ENCODE measurements at places on chromosomes 12 and 14. TPM values are rescaled to one million over a fixed set of nuclear protein-coding genes. Genes with fewer than 3 reads are reported as not detected.

GRCh38 chr12:26122061-26122680, 2.7 kb downstream of the BHLHE41 start:
- peak; percentile 60 for DNase-seq

GRCh38 chr14:24837280-24838046, 203.5 kb upstream of the GZMB start:
- no peak for DNase-seq

GRCh38 chr12:694734-695503, 31.7 kb upstream of the NINJ2 start:
- no peak for DNase-seq

DNA sequence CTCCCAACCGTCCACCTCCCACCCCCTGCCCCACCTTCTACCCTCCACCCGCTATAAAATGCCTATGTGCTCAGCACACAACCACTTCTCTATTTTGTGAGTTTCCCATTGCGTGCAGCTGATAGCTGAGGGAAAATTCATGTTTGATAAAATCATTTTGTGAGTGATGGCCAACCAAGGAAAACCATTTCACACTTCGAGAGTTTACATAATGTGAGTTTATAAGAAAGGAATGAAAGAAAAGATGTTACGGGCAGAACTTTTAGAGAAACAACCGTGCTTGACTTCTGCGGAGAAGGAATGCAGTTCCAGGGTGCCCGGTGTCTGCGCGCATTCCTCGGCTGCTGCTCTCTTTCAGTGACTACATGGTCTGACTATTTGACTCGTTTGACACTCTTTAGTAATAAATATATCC, 140.9 kb downstream of the EFCAB11 start:
- no peak for DNase-seq

DNA sequence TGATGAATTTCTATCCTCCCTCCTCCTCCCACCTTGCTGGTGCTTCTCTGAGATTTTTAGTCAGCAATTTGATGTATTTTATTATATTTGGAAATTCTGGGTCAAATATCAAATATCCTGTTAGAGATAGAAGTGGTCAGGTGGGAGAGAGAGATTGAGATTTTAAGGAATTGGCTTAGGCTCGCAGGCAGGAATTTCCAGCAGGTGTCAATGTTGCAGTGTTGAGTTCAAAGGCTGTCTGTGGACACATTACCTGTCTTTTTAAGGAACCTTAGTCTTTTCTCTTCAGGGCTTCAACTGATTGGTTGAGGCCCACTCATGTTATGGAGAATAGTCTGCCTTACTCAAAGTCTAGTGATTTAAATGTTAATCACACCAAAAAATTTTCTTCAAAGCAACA, 457.3 kb downstream of the FLRT2 start:
- DNase-seq: no peak

DNA sequence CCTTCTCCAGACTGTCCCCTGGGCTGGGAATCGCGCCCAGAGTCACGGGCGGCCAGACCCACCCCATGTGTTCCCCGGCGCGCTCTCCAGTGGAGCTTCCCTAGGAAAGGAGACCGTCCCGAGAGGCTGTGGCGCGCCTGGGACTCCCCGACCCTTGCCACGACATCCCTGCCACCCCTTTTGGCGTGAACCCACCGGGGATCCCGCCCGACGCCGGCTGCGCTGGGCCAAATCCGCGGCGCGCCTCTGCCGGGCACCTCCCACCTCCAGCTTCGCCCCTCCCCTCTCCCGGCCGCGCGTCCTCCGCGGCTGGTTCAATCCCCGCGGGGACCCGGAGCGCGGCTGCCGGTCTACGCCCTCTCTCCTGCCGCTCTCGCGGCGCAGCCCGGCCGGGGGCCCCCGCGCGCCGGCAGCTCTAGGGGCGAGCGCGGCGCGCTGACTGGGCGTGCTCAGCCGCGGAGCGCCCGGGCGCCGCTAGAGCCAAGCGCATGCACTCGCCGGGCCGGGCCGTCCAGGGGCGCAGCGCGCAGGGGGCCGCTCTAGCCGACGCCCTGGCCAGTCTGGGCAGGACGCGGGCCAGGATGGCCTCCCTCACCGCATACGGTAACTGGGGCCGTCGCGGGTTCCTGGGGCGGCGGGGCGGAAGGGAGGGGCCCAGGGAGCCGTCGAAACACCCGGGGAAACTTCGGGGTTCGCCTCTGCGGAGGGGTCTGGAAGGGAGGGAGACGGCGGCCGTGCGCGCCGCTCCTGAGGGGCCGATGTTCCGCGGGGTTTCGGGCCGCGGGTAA, 77.4 kb upstream of the ANO4 start:
- DNase-seq: no peak

DNA sequence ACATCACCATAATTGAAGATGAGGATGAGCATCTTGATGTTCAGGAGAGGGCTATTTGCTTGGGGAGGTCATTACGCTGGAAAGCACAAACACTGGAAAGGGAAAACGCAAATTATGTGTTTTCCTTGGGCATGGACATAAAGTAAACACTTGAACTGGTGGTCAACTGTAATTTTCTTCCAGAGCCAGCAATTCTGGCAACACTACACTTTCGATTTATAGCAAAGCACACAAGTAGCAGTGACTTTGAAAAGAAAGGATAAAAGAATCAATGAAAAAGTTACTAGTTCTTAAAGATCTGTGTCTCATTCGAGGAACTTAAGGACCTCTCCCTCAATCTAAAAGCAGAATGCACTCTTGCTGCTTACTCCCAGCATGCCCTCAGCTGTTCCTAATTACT, 2.2 kb downstream of the CLEC14A start:
- no peak for DNase-seq

DNA sequence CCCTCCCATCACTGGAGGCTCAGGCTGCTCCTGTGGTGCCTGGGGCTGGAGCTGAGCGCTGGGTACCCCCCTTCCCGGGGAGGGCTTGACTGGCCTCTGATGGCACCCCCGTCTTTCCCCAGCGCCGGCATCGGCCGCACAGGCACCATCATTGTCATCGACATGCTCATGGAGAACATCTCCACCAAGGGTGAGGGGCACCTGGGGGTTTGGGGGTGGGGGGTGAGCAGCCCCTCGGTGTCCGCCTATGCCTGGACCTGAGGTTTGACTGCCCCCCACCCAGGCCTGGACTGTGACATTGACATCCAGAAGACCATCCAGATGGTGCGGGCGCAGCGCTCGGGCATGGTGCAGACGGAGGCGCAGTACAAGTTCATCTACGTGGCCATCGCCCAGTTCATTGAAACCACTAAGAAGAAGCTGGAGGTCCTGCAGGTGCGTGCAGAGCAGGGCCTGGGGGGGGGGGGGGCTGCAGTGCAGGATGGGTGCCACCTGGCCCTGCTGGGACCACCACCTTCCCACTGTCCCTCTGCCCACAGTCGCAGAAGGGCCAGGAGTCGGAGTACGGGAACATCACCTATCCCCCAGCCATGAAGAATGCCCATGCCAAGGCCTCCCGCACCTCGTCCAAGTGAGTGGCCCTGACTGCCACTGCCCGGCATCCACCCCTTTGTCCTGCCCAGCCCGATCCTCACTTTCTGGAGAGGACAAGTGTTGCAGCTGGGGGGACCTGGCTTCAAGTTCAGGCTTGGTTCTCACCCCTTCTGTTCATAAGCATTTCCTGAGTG, 8.8 kb downstream of the PTPN6 start:
- no peak for DNase-seq

GRCh38 chr12:108004319-108004718, 124.8 kb upstream of the WSCD2 start:
- DNase-seq: no peak

GRCh38 chr14:61252369-61253063, 28.6 kb downstream of the TMEM30B start:
- DNase-seq: peak; percentile 68

DNA sequence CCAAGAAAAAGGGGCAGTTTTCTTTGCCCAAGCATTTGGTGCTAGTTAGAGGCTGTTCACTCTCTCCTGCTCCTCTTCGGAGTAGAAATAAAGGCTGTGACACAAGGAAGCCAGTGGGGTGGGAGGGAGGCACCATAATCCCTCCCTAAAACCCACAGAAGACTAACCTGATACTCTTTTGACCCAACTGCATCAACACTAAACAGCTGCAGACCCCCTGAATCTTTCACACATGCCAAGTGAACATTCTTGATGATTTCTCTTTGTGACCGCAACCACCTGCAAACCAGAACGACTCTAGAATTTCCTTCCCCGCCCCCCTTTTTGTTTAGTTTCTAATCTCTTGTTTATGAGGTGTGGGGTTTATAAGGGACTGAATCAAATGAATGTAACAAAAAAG, 175.8 kb upstream of the BCL2L14 start:
- DNase-seq: no peak

DNA sequence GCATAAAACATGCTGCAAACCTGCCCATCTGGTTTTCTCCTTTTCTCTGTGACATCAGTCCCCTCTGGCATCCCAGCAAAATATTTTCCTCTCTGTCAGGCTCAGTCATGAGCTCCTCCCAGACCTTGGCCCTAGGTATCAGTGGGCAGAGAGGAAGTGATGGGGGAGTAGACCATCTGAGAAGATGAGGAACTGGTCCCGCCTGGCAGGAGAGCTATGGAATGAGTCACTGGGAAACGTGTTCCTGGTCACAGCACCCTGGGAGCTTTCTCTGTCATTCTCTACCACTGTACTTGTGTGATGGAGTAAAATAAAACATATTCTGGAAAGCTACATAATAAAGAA, 5.0 kb upstream of the SRSF9 start:
- DNase-seq: no peak

GRCh38 chr14:28515571-28515970, 251.0 kb upstream of the FOXG1 start:
- no peak for DNase-seq

The ASPG gene
- total RNA-seq: 44.1 TPM

The DTX1 gene
- 1.6 TPM for total RNA-seq

The TAS2R14 gene
- total RNA-seq: 0.75 TPM

The DNAJC22 gene
- 0.16 TPM for total RNA-seq
